ENCODE measurements at places on chromosomes 16 and 17.
A peak's percentile ranks its signal among the peaks of the same experiment; 100 is the strongest.

- DNase-seq = no peak
Measured at GRCh38 chr17:49383060-49383459, 21.0 kb upstream of the ZNF652 start.

DNA sequence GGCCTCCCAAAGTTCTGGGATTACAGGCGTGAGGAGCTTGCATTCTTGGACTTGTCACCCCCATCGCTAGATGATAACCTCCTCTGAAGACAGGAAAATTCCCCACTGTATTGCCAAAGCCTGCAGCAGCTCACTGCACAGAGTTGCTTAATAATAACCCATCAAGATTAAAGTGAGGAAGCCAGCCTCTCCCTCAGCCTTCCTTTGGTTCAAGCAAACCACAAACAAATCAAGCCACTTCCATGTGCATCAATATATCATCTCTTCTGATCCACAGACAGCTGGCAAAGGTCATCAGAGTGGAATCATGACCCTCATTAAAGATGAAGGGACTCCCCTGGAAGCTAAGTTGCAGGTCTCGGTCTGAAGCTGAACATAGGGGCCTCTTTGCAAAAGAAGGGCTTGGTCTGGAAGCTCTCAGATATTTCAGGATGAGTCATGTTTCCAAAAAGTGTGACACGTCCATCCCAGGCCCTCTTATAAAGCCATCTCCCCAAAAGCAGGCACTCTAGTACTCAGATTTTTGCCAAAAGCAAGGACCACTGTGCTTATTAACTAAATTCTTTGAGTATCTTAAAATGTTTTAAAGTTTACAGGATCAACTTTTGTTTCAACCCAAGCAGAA is 4.8 kb downstream of the EMP2 start:
- no peak for DNase-seq

DNA sequence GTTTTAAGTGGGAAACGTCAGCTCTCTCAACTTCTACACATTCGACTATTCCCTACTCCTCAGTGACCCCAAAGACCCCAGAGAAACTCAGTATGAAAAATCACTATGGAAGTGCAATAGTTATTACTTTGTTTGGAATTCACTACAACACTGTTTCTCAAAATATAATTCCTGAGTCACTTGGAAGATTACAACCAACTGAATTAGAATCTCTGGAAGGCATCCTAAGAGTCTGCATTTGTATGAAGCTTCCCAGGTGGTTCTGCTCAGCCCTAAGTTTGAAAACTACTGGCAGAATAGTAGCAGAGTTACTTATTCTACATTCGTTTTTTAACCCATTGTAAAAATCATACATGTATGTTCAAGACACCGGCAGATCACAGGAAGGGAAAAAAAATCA is 525.6 kb downstream of the MAF start:
- no peak for DNase-seq

GRCh38 chr16:10205688-10206087 is 23.5 kb upstream of the GRIN2A start:
- DNase-seq = no peak

- DNase-seq = no peak
Measured at GRCh38 chr17:40284085-40284713, 3.5 kb upstream of the CDC6 start.

DNA sequence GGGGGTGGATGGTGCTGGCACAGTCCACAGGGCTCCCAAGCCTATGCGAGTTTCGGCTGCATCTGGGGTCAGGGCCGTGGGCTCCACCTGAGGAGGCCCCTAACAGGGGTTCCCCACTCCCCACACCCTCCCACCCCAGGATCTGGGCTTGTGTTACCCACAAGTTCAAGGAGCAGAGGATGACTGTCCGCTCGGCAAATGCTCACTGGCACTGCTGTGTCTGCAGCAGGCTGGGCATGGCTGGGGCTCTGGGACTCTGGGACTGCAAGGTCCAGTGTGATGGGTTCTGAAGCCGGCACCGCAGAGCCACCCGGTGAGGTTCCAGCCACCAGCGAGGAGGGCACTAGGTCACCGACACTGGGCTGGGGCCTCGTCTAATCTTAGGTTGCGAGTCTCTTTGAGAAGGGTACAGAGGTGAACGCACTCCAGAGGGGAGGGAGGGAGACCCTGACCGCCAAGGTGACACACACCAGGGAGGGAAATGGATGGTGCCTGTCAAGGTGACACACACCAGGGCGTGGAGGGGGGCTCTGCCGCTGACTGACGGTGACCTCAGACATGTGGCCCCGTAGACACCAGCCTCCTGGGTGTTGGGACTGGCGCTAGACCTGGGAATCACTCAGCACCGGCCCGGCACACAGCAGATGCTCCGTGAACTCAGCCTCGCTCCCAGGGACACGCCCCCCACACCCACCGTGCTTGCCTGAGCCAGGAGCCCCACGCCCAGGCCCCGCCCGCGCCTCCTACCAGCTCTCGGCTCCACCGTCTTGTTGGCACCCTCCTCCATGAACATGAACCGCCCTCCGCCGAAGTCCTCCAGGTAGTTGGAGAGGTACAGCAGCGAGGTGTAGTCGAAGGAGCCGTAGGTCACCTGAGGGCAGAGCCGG is 20.5 kb upstream of the HEXD start:
- DNase-seq = peak; percentile 52

DNA sequence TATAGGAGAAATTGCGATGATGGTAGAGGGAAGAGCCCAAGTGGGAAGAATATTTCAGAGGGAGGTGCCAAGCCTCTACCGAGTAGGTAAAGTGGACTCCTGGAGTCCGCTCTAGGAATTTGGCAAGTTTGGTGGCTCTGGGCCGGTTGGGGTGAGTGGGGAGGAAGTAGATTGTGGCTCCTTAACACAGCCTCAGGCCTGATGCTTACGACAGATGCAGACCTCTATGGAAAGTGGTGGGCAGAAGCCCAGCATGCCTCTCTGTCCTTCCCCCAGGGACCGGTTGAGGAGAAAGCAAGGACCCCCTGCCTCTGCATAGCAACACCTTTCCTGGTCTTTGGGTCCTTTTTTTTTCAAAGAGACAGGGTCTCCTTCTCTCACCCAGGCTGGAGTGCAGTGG is 55.9 kb upstream of the SIAH1 start:
- no peak for DNase-seq

- DNase-seq = no peak
Measured at GRCh38 chr16:10569621-10570020, 10.8 kb downstream of the EMP2 start.

- DNase-seq = no peak
Measured at GRCh38 chr17:56317351-56318208, 164.3 kb downstream of the ANKFN1 start.

DNA sequence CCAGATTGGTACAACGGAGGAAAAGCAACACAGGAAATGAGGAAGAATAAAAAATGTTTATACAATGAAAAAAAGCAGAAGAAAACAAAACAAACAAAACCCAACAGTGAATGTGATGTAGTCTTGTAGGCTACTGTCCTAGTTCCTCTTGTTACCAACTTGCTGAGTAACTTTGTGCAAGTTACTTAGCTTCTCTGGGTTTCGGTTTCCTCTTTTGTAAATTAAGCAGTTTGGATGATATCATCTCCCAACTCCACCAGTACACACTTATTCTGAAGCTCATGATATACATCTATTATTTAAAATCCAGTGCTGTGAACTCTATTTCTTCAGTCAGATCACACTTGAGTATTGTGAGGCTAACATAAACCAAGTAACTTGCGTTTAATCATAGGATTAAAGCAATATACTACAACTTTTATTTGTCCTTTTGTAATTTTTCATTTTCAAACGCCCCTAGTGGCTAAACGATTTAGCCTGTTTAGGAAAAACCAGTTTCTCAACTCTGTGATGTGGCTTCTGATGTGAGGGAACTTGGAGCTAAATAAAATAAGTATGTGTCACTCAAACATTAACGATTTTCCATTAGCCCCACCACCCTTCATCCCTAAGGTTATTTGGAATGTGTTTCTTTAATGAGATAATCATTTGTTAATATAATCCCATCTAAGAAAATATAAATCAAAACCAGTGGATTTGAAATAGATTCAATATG is 1.4 kb upstream of the UNK start:
- peak; percentile 55 for DNase-seq

DNA sequence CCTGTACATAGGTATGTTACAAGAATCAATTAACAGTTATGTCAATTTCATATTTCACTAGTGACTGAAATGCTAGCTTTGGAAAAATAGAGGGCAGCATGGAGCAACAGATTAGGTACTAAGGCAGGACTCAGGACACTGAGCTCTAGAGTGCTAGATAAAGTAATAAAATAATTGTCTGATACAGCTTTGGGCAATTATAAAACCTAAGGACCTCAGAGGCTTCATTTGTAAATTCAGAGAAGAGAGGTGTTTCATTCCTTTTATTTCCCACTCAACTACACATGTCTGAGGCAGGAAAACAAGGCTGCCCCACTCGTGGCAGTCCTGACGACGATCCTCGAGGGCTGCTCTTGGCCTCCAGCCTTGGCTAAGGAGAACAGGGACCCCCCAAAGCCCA is 81.5 kb downstream of the CA4 start:
- DNase-seq = no peak

GRCh38 chr17:44219616-44220212 is at the start of gene UBTF:
Gene UBTF, minus strand, starts transcription at chr17:44219675. Its CDS starts 1,446 bp downstream, at chr17:44218229.
- DNase-seq = peak; percentile 85

DNA sequence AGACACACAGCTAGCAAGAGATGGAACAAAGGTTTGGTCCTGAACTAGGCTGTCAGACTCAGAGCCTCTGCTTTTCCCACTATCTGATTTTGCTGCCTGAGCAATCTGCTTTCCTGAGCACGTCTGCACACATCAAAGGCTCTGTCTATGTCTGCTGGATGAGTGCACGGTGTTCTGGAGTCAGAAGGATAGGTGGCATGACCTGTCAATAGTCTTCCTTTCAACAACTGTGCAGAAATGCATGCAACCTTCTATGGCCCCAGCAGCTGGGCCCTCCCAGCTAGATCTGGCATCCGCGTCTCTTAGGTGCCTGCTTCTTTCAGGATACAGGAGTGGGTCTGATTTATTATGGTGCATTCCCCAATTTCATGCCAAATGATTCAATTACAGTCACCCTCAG is 138.3 kb downstream of the UTP18 start:
- no peak for DNase-seq

DNA sequence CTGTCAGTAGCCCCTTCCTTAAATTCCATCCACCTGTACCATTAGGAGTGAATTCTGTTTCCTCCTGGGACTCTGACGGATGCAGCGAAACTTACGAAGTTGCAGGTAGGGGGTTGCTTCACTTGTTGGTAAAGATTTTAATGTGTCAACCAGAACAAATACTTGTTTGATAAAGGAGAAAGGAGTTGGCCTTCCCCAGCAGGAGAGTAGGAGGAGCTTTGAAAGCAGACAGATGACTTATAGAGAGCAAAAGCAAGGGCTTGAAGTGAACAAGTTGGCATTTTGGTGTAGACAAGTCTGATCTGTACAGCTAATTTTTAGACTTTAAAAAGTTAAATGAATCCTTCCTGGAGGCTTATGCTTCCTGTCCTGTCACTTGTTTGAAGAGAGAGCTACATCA is 38.1 kb upstream of the PMFBP1 start:
- no peak for DNase-seq

DNA sequence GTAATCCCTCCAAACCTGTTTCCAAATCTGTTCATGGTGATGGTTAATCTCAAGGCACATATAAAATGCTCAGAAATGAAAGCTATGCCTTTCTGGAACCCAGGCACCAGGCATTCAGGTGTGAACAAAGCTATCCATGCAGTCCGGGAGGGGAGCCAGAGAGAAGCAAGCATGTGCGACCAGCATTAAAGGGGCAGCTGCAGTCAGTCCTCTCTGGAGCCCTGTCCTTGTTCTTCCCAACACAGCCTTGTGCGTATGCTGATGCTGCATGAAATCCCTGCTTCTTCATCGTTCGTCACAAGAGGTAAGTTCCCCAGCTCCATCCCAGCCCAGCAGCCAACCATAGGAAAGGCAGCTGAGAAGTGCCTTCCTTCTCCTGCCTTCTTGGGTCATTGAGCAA is 148.7 kb downstream of the GRIN2A start:
- no peak for DNase-seq

DNA sequence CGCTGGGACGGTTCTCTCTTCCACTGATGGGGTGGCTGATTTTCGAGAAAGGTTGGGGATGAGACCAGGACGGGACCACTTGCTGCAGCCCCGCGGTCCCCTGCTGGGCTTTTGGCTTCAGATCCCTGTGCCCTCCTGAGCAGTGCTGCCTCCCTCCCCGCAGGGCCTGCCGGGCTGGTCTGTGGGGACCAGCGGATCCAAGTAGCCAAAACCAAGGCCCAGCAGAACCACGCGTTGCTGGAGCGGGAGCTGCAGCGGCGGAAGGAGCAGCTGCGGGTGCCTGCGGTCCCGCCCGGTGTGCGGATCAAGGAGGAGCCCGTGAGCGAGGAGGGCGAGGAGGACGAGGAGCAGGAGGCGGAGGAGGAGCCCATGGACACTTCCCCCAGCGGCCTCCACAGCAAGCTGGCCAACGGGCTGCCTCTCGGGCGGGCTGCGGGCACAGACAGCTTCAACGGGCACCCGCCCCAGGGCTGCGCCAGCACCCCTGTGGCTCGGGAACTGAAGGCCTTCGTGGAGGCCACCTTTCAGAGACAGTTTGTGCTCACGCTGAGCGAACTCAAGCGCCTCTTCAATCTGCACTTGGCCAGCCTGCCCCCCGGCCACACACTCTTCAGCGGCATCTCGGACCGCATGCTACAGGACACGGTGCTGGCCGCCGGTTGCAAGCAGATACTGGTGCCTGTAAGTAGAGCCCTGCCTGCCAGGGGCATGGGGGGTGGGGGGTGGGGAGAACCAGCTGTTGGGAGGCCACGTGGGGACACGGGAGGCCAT is 28.6 kb downstream of the POLR3E start:
- DNase-seq = no peak

- no peak for DNase-seq
Measured at GRCh38 chr16:12119562-12119961, 143.0 kb downstream of the SNX29 start.

DNA sequence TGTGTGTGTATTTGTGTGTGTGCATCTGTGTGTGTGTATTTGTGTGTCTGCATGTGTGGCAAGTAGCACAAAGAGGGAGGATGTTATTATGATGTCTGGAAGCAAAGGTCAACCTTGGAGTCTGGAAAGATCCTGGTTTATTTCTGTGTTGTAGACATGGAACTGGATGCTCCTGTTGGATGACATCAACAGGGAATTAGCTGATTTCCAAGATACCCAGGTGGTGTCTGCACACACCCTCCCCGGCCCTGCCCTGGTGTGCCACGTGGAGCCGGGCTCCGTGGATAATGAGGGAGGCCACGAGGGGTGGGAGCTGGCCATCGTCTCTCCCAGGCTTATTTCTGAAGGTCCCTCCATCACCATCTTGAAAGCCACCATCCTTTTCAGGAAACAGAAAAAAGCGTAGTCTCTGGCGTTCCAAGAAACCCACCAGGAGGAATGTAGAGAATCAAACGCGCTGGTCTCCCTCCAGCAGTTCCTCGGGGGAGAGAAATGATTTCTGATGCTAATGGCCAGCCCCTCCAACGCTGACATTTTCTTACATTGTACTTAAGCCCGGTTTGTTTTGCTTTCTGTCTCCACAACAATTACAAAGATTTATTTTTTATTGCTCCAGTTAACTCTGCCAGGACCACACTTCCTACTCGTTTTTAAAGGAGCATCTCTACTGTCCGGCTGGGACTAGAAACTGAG is 93.3 kb downstream of the FOXL1 start:
- DNase-seq = no peak

GRCh38 chr16:73775841-73776388 is 520.7 kb upstream of the PSMD7 start:
- no peak for DNase-seq

- DNase-seq = no peak
Measured at GRCh38 chr16:63018581-63019223, 982.5 kb upstream of the CDH8 start.

Data from NCI-H510A (cell line).